ENCODE measurements at places on chromosomes 5 and 9. TPM values are rescaled to one million over a fixed set of nuclear protein-coding genes. Genes with fewer than 3 reads are reported as not detected.

The COL15A1 gene
- total RNA-seq, result 0.36 TPM

The PPP2R2B gene
- total RNA-seq, result 0.15 TPM

The KCNN2 gene
- total RNA-seq, result not detected

The PCDHGC5 gene
- total RNA-seq, result 0.05 TPM

The BASP1 gene
- 320 TPM for total RNA-seq

The OR1Q1 gene
- total RNA-seq, result not detected

The ANKRD18B gene
- 6.0 TPM for total RNA-seq

The CEL gene
- total RNA-seq, result 0.58 TPM

The ALDH1A1 gene
- total RNA-seq, result 4,899 TPM

The KIF20A gene
- 42.5 TPM for total RNA-seq

The EGR1 gene
- total RNA-seq, result 12.5 TPM

The CCNO gene
- total RNA-seq, result 8.9 TPM

The GPR151 gene
- not detected for total RNA-seq

The SLC22A4 gene
- 3.9 TPM for total RNA-seq

The MELK gene
- 78.3 TPM for total RNA-seq

The SIT1 gene
- not detected for total RNA-seq

The NUDT12 gene
- 1.9 TPM for total RNA-seq

The CNTNAP3B gene
- 16.6 TPM for total RNA-seq

The ECM2 gene
- total RNA-seq, result 0.10 TPM

The CCDC192 gene
- total RNA-seq, result not detected

The NUTM2G gene
- not detected for total RNA-seq

The ACOT12 gene
- total RNA-seq, result not detected

The N4BP3 gene
- 1.2 TPM for total RNA-seq

The HRCT1 gene
- total RNA-seq, result not detected

The CEMIP2 gene
- 62.1 TPM for total RNA-seq

The DBH gene
- not detected for total RNA-seq

The BRD8 gene
- 56.7 TPM for total RNA-seq

The FAM221B gene
- not detected for total RNA-seq

The SEMA4D gene
- 6.3 TPM for total RNA-seq

The SHC3 gene
- total RNA-seq, result 0.80 TPM

The SLC1A1 gene
- 1.7 TPM for total RNA-seq

The IL3 gene
- total RNA-seq, result not detected

The PLK2 gene
- total RNA-seq, result 95.9 TPM

The TAS2R1 gene
- total RNA-seq, result not detected

The SLCO4C1 gene
- total RNA-seq, result not detected

The NR5A1 gene
- not detected for total RNA-seq

The GAS1 gene
- 0.10 TPM for total RNA-seq

The NME5 gene
- total RNA-seq, result not detected

The GDA gene
- 1.3 TPM for total RNA-seq

The RNF180 gene
- 0.31 TPM for total RNA-seq

The TMEM174 gene
- not detected for total RNA-seq

The MEGF10 gene
- total RNA-seq, result not detected

The RNF183 gene
- total RNA-seq, result not detected

The RLN2 gene
- not detected for total RNA-seq

The MCTP1 gene
- 7.3 TPM for total RNA-seq

The HAND1 gene
- total RNA-seq, result 0.17 TPM

The PCDHA2 gene
- total RNA-seq, result 0.03 TPM

The COL5A1 gene
- total RNA-seq, result 33.0 TPM

The MXD3 gene
- 13.3 TPM for total RNA-seq

The SHOC1 gene
- total RNA-seq, result not detected

The KCNV2 gene
- total RNA-seq, result not detected

The MEF2C gene
- total RNA-seq, result not detected

The UNC13B gene
- 8.7 TPM for total RNA-seq

The MAPK9 gene
- total RNA-seq, result 41.6 TPM

The HTR4 gene
- not detected for total RNA-seq

The STRBP gene
- total RNA-seq, result 16.2 TPM

The PCDHB13 gene
- 0.07 TPM for total RNA-seq
